ENCODE measurements at places on chromosomes 2 and 18.

DNA sequence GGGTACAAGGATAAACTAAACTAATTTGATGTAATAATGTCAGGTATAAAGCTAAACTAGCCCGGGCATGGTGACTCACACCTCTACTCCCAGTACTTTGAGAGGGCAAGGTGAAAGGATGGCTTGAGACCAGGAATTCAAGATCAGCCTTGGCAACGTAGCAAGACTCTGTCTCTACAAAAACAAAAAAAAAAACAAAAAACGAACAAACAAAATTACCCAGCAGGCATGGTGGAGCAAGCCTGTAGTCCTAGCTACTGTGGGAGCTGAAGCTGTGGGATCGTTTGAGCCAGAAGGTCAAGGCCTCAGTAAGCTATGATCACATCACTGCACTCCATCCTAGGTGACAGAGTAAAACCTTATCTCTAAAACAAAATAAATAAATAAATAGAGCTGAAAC lies 131.8 kb upstream of the KYNU start:
- DNase-seq, result no peak

GRCh38 chr2:158715357-158715756 lies 79.8 kb upstream of the DAPL1 start:
- DNase-seq, result no peak

- DNase-seq, result no peak
Measured at GRCh38 chr2:85181844-85182456, 48.8 kb downstream of the TCF7L1 start.

DNA sequence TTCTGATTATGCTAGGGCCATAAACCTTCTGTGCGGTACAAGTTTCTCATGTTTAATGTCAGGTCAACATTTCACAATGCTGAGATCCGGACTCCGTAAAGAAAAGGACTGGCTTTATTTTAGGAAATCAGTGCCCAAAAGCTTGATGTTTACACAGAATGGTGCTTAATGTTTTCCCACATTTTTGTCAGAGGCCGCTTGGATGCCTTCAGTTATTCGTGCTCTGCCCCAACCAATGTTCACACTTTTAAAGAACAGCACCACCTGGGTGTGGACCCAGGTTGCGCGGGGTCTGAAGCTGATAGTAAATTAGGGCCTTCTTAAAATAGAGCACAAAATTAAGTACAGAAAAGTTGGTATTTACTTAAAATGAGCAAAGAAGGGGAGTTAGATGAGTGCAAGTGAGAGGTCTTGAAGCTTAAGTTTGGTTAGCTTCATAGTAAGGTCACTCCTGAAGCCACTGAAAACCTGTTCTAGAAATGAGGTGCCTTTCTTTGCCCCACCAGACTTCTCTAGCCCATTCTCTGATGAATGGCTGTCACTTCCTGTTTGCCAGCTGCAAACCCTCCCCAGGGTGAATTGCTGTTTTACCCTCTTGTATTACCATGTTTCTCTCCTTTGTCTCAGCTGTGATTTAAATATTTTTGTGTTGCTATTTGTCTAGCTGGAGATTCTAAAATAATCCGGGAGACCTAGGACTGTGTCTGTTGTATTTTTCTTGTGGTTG lies 20.5 kb downstream of the SLC3A1 start:
- DNase-seq, result no peak

DNA sequence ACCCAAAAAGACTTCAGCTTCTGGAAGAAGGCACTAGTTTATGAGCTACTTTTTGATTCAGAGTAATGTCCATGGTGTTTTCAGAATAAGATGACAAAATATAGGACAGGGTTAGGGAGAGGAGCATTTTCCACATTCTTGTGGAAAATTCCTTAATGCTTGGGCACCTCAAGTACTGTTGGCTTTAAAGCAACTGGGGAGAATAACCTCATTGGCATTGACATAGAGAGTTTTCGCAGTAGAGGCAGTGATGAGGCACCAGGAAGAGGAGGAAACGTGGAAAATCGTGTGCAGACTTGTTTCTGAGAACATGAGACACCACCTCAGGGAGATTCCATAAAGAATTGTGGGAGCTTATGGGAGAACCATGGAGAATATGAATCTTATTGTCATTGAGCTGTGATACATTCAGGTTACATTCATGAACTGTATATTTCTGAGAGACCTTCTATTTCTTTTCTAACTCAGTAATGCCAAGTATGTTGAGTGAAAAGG lies 929.0 kb upstream of the NRXN1 start:
- no peak for DNase-seq

DNA sequence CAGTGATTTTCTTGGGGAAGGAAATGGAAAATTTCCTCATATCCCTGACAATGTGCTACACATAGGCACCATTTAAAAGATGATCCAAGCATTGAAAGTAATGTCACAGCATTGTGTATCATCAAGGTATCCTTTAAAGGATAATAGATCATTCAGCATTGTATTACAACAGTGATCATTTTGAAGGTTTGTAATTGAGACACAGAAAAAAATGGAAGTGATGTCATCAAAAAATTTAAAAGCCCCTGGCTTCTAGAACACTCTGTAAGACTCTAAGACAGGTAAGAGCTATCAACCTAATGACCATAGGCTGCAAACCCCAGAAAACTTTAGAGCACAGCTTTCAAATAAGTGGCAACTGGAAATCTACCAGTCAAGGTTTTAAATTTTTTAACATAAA lies 271.4 kb downstream of the ETAA1 start:
- DNase-seq, result no peak

DNA sequence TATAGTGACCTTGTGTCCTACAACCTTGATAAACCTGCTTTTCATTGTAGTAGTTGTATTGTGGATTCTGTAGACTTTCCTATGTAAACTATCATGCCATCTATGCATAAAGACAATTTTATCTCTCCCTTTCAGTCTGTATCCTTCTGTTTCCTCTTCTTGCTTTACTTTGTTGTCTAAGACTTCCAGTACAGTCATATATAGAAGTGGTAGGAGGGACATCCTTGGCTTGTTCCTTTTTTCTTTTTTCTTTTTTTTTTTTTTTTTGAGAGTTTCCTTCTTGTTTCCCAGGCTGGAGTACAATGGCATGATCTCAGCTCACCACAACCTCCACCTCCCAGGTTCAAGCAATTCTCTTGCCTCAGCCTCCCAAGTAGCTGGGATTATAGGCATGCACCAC lies 39.7 kb downstream of the UBE2F start:
- DNase-seq, result no peak

DNA sequence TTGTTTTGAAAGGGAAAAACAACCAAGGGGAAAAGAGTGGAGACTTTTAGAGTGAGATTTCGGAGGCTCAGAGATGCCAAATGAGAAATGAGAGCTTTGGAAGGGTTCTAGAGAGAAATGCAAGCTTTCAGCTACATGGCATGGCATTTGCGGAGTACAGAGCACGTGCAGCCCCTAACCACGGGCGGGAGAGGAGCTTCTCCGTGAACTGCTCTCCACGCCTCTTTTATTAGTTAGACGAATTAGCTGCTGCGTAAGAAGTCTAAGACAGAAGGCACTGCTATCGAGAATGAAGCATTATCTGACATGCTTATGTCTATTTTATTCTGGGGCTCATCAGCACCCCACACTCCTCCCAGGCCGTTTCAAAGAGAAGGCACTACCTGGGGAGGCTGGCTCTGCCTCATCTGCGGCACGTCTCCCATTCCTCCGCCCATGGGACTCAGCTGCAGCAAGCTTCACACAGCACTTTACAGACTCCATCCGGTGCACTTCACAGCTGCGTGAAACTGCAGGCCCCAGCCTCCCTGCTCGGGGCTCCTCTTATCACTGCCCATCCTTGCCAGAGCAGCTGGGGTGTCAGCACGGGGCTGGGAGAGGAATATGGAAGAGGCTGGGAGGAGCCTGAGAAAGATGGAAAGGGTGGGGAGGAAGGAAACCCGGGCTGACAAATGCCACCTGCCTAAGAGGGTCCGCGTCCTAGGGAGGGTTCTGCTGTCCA lies 207.3 kb upstream of the APCDD1 start:
- DNase-seq, result no peak

GRCh38 chr2:9498210-9498609 lies 23.9 kb downstream of the IAH1 start:
- no peak for DNase-seq

GRCh38 chr18:8468921-8469335 lies 140.3 kb upstream of the RAB12 start:
- no peak for DNase-seq

DNA sequence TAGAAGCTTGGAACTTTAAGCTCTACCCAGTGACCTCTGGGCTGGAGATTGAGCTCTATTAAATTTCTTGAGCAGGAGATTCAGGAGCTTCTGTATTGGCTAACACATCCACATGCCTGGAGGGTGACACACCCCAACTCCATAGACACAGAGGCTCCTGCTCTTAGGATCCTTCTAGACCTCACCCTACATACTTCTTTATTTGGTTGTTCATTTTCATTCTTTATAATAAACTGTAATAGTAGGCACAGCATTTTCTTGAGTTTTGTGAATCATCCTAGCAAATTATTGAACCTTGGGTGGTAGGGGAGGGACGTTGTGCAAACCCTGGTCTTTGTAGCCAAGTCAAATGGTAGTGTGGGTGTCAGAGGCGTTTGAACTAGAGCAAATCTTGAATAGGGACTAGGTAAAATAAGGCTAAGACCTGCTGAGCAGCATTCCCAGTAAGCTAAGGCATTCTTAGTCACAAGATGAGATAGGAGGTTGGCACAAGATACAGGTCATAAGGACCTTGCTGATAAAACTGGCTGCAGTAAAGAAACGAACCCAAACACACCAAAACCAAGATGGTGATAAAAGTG lies 323.8 kb upstream of the GALNT5 start:
- DNase-seq, result no peak

GRCh38 chr2:126272401-126272800 lies 383.6 kb upstream of the GYPC start:
- no peak for DNase-seq

DNA sequence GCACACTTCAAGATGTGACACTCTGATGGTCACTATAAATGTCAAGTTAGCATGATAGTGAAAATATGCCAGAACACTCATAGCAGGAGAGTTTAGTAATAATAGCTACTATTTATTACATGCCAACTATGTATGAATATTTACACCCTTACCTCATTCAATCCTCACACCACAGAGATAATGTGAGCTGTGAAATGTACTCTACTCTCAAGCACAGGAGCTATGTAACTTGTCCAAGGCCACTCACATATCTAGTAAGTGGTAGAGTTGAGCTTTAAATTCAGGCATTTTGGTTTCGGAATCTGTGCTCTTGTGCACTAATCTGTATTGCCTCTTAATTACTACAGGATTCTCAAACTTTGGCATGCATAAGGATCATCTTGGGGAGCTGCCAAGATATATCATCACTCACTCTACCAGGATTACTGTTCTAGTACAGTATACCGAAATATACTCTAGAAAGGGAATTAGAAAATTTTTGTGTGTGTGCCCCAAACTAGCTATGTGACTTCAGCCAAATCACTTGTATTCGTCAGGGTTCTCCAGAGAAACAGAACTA lies 154.3 kb downstream of the PLCL1 start:
- DNase-seq, result no peak

GRCh38 chr2:224970311-224970710 lies 72.0 kb downstream of the DOCK10 start:
- no peak for DNase-seq

GRCh38 chr2:97848306-97848705 lies 134.9 kb downstream of the ZAP70 start:
- DNase-seq, result no peak

- DNase-seq, result no peak
Measured at GRCh38 chr18:57581301-57581934, 5.1 kb downstream of the FECH start.

GRCh38 chr18:63438181-63438580 lies 15.9 kb upstream of the VPS4B start:
- no peak for DNase-seq

- no peak for DNase-seq
Measured at GRCh38 chr2:239869272-239870155, 155.6 kb downstream of the NDUFA10 start.

- no peak for DNase-seq
Measured at GRCh38 chr2:241430178-241430577, 74.1 kb downstream of the FARP2 start.

- no peak for DNase-seq
Measured at GRCh38 chr2:203399031-203399430, 70.8 kb downstream of the ABI2 start.

GRCh38 chr18:61967252-61967891 lies 74.6 kb upstream of the RNF152 start:
- no peak for DNase-seq

- no peak for DNase-seq
Measured at GRCh38 chr2:133838642-133839365, 270.5 kb upstream of the NCKAP5 start.

DNA sequence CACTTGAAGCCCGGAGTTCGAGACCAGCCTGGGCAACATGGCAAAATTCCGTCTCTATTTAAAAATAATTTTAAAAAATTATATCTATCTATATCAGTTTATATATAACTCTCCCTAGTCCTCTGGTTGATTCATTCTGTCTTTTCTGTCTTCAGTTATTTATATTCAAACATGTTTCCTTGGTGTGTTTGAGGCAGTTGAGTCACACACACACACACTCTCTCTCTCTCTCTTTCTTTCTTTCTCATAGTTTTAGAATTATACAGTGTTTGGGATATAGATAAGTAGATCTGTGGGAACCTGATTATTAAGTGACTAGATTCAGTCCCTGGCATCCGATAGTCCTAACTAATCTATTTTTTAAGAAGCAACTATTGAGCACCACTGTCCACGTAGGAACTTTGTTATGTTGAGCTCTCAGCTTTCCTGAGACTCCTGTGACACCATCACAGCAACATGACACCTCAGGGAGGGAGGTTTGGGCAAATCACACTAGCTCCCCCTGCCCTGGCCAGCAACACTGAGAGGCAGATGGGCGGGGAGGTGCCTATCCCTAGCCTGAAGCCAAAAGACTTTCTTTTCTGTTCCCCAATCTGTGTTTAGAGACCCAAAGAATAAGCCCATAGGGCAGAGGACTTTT lies 482.7 kb downstream of the DLGAP1 start:
- no peak for DNase-seq
